ENCODE measurements at places on chromosomes 12 and 14.
A peak's percentile ranks its signal among the peaks of the same experiment; 100 is the strongest.

GRCh38 chr12:96057986-96058553, 22.7 kb upstream of the LTA4H start:
- DNase-seq, result no peak

DNA sequence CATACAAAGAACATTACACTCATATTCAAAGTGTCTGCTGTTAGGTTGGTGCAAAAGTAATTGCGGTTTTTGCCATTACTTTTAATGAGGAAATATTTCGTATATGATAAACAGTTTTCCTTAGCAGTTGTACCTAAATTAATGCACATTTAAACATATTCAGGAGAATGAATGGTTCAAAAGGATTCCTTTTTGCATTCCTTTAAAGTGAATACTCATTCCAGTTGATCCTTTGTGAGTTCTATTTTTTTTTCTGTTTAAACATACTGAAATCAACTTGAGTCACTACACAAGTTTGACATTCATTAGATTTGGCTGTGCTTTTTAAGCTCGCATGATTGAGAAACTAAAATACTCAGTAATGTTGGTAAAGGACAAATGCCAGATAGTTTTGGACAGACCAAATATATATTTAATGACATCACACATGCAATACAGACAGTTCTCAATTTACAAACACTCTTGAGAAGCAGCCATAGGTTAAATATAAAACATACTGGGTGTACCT, 13.8 kb upstream of the SLC38A2 start:
- DNase-seq, result no peak

DNA sequence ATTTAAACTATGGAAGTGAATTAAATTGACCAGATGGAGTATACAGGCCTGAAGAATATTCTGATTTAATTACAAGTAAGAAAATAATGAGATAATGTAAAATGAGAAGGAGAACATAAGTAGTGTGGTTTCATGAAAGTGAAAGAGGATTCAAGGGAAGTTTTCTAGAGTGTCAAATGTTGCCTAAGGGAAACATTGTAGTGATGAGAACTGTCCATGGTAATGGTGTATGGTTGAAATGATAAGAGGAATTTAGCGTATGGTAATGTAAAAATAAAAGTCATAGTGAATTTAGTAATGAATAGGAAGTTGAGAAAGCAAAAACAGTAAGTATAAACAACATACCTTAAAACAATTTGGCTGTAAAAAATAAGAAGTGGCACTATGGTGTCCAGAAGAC, 1954.6 kb upstream of the FLRT2 start:
- no peak for DNase-seq

DNA sequence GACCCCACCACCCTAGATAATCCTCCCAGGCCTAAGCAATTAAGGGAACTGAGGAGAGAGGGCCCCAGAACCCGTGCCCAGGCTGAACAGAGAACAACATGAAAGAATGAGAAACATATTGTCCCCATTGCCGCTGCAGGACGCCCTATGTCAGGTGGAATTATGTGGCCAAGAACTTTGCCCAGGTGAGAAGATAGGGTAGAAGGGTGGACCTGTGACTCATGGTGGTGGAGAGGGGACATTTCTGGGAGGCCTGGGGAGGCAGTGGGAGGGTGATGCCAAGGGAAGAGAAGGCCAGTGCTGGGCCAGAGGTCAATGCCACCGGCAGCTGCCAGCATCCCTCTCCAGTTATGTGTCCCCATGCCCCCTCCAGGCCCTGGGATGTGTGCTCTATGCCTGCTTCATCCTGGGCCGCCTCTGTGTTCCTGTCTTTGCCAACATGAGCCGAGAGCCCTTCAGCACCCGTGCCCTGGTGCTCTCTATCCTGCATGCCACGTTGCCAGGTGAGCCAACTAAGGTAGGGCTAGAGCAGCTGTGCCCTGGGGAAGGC, 15.5 kb downstream of the SOAT2 start:
- DNase-seq, result no peak

DNA sequence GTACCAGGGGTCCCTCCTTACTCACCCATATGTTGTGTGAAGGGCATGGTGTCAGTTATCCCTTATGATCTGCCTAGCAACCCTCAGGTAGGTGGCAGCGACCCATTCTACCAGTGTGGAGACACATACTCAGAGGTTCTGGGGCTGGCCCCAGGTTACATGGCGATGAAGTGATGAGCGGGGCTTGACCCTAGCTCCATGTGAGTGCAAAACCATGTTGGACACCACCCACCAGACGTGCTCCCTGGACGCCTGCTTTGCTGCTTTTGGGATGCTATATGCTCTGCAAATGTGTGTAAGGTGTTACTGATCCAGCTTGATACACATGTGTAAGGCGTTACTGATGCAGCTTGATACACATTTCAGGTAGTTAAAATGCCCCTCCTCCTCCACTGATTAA, 33.3 kb downstream of the EP400 start:
- DNase-seq, result no peak

DNA sequence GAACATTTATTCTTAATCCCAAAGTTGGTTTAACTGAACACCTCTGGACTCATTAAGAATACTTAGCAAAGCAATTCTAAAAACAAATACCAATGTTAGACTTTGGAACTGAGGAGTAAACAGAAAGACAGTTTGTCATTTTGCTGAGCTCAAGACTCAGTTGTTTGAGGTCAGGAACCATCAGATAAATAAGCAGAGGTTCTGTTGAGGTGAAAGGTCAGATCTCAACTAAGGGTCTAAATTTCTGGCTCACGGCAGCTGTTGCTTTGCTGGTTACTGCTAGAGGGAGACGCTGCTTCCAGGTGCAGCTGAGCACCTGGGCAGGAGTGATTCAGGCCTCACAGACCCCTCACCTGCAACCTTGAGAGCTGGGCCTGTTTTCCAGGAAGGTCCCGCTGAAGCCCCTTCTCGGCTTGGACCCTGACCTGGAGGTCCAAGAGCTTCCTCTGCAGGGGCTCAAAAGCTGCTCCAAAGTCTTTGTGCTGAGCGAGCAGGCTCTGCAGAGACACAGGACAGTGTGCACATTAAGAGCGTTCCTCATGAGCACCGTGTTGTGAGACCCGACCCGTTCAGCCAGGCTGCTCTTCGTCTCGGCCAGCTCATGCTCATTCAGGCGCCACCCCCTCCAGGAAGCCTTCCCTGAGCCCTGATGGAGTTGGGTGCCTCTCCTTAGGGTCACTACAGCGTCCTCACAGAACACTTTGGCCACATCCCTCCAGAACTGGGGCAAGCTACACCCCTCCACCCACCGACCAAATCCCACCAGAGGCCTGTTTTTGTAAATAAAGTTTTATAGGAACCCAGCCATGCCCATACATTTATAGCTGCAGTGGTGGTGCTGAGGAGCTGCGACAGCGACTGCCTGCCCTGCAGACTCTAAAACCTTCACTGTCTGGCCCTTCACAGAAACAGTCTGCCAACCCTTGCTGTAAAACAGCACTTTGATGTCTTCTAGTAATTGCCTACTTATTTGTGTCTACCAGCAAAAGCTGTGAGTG, 72.0 kb downstream of the SYNE3 start:
- DNase-seq, result no peak

GRCh38 chr12:5898874-5899273, 46.2 kb downstream of the ANO2 start:
- DNase-seq, result no peak

- DNase-seq, result no peak
Measured at GRCh38 chr12:69901221-69901905, 76.3 kb downstream of the MYRFL start.

GRCh38 chr14:65279958-65280357, 132.6 kb upstream of the FUT8 start:
- no peak for DNase-seq

DNA sequence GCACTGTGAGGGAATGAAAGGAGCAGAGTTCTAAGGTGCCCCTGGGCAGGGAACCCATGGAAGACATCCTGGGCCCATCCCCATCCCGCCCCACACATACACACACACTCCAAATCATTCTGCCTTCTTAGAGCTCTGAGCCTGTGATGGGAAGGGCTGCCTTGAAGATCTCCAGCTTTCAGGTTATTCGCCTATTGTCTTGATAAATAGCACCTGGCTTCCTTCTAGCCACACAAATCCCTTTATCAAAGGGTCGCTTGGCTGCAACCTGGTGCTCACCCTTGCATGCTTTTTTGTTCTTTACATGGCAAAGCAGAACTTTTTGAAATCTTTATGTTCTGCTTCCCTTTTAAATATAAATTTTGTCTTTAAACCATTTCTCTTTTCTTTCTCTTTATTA, 112.2 kb upstream of the TMTC1 start:
- no peak for DNase-seq

- no peak for DNase-seq
Measured at GRCh38 chr12:130589540-130590317, 126.4 kb downstream of the RIMBP2 start.

DNA sequence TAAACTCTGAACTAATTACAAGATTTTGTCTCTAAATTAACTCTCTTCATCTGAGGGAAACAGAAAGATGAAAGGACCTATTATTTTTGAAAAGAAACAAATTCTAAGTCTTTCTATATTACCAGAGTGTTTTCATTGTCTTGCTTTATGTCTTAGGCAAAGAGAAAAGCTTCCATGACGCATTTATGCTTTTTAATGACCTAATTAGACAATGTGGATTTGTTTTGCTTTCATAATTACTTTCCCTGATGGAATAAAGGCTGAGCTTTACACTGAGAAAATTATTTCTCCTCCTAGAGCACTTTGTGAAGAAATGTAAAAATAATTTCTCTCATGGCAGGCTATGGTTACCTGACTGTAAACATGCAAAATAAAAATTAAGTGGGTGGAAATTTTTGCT, 138.0 kb upstream of the SLCO1C1 start:
- no peak for DNase-seq

DNA sequence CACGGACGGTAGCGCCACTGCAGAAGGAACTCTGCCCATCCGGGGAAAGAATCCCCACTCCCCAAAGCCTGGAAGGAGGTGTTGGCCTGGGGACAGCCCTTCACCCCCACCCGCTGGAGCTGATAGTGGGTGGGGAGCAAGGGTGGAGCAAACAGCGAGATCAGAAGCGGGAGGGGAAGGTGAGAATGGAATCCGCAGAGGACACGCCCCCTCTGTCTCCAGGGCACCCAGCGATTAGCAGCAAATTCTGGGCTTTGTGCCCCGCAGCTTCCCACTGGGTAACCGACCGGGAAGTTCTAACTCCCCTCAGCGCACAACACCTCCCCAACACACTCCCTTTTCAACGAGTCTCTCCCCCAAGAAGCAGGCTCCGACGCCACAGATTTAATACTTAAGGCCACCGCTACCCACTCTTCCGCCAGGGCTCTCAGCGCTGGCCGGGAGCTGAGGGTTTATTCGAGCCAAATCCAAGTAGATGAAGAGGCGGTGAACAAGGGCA, 1.4 kb downstream of the SLC25A29 start:
- no peak for DNase-seq

GRCh38 chr12:76921100-76921471, 42.3 kb upstream of the CSRP2 start:
- DNase-seq, result no peak

DNA sequence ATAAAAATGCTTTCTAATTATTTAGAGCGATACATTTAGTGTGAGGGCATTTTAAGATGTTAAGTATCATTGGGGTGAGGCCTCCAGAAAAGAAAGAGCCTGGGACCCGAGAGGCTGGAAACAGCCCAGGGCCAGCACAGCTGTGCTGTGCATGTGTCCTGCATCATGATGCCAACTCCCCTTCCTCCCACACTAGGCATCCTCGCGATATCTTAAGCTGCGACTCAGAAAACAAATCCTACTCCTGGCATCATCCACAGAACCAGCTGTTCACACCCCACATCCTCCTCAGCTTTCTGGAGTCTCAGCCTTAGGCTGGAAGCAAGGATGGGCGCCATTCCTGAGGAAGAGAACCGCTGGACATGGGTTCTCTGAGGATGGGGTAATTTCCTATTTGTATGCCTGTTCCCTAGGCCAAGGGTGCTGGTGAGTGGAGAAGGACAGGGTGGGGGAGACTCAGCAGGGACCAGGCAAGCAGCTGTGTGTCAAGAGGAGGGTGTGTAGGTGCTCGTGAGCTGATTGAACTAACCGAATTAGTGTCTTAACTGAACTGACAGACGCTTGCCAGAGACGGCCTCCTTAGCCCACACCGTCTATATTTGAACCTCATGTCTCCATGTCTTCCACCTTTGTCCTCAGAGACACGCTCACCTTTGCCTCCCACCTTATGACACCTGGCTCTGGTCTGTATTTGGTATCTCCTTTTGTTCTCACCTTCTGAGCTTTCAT, 15.6 kb upstream of the MCRS1 start:
- DNase-seq, result no peak

DNA sequence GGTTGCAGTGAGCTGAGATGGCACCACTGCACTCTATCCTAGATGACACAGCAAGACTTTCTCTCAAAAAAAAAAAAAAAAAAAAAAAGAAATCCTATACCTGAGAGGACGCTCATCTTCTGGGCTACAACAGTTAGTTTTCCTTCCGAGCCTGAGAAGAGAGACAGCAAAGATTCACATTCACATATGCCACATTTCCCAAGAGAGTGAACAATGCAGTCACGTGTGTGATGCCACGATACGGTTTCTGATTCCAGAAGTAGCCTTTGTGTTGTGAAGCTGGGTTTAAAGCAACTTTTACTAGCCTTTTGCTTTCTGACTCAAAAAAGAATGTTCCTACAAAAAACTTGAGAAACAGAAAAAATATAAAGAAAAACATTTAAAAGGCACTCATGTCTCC, 19.5 kb downstream of the GCN1 start:
- no peak for DNase-seq

- DNase-seq, result no peak
Measured at GRCh38 chr14:69090187-69090789, 62.6 kb downstream of the DCAF5 start.

GRCh38 chr12:11981121-11981733, 89.5 kb upstream of the BCL2L14 start:
- peak; percentile 46 for DNase-seq

DNA sequence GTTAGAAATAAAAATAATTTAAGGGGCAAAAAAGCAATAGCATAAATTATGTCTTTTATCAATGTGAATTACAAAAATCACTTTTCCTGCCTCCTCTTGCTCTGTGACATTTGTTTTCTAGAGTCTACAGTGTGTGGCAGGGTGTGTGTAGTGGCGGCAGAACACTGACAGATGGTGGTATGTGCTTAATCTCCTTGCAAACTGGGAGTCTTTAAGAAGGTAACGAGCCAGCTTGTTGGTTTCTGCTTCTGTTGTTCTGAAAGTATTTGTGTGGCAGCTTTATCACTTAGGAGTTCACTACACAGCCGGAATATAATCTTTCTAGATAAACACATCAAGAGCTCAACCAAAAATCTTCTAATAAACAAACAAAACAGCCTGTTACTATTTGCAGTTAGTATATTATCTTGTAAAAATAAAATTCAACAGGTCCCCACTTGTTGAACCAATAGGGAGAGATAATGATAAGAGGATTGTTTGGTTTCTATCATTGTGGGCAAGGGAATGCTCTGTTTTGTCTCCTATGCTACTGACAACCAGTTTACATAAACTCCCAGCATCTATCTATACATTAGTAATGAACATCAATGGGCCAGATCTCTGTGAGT, 13.0 kb downstream of the CDKL1 start:
- DNase-seq, result no peak

GRCh38 chr12:71014180-71014785, 93.7 kb upstream of the PTPRR start:
- DNase-seq, result no peak
